ENCODE measurements at places on chromosomes 16 and 17.
A peak's percentile ranks its signal among the peaks of the same experiment; 100 is the strongest.

DNA sequence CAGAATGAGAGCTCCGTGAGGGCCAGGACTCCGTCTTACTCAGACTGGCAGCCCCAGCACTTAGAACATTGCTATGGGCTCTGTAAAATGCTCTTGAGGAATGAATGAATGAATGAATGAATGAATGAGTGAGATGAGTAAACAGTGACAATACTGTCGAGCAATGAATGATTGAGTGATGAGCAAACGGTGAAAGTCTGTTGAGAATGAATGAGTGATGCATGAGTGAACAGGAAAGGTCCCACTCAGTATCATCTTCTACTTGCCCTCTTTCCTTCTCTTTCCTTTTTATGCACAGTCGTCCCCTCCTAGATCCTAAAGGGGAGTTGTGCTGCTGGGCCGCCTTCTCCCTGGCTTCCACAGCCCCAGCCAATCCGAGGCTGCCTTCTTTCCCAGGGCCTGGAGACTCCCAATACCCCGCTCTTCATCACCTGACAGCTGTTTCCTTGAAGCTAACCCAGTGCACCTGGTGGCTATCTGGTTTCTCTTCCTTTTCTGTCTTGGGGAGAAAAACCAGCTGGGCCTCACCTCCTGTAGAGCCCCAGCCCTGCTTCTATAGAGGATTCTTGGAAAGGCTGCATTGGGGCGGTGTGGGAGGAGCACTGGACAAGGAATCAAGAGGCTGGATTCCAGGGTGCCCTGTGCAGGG lies 32.7 kb upstream of the CACNG1 start:
- DNase-seq: no peak

DNA sequence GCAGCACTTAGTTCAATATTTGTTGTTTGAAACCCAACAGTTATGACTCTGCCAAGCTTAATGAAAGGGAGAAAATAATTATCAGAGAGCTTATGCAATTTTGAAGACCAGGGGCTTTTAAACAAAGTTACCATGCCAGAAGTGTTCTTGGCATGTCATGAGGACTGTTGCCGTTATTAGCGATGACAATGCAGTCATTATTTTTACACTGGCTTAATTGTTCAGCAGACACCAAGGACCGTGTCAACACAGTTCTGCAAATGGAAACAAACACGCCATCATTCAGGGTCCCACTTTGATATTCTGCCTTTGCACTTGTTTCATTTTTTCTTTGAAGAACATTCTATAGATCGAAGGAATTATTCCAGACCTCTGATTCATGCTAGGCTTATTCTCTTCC lies 518.5 kb downstream of the CDH13 start:
- no peak for DNase-seq

DNA sequence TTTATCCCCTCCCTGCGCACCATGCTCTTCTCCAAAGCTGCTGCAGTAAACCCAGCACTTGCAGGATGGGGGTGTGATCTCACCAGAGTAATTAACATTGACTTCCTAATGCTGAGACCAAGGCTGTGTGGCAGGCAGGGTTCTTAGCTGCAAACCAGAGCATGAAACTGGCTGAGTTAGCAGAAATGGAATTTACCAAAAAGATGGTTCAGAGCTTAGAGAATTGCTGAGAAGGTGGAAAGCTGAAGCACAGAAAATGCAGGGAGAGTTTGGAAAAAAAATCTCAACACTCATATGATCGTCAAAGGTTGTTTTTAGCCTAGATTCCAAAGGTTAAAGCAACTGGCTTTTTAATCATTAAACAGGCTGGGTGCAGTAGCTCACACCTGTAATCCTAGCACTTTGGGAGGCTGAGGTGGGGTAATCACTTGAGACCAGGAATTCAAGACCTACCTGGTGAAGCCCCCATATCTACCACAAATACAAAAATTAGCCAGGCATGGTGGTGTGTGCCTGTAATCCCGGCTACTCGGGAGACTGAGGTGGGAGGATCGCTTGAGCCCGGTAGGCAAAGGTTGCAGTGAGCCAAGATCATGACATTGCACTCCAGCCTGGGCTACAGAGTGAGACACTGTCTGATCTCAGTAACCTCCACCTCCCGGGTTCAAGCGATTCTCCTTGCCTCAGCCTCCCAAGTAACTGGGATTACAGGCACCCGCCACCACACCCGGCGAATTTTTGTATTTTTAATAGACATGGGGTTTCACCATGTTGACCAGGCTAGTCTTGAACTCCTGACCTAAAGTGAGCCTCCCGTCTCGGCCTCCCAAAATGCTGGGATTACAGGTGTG lies 6.0 kb upstream of the TXNDC11 start:
- no peak for DNase-seq

GRCh38 chr16:88816736-88817535 lies 5.2 kb upstream of the APRT start:
- no peak for DNase-seq

- DNase-seq: no peak
Measured at GRCh38 chr16:76955629-76956028, 235.4 kb upstream of the MON1B start.

GRCh38 chr16:58499615-58500351 lies at the start of gene NDRG4:
NDRG4 (plus strand) TSS chr16:58500143; CDS start chr16:58500249, 106 bp downstream.
- peak; percentile 22 for DNase-seq

DNA sequence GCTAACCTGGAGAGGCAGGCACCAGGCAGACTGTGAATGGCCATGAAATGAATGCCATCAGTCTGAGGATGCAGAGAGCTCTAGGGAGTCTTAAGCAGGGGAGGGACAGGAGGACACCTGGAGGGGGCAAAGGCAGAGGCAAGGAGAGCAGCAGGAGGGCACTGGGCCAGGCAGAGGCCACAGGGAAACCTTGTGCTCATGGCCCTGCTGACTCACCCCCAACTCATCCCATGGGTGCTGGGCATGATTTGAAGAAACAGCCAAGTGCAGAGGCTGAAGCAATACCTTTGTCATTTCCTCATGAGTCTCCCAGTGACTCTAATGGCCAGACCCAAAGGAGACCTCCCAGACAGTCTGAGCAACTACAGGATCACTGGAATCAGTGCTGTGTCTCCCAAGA lies 141.4 kb downstream of the TMEM132E start:
- DNase-seq: no peak

DNA sequence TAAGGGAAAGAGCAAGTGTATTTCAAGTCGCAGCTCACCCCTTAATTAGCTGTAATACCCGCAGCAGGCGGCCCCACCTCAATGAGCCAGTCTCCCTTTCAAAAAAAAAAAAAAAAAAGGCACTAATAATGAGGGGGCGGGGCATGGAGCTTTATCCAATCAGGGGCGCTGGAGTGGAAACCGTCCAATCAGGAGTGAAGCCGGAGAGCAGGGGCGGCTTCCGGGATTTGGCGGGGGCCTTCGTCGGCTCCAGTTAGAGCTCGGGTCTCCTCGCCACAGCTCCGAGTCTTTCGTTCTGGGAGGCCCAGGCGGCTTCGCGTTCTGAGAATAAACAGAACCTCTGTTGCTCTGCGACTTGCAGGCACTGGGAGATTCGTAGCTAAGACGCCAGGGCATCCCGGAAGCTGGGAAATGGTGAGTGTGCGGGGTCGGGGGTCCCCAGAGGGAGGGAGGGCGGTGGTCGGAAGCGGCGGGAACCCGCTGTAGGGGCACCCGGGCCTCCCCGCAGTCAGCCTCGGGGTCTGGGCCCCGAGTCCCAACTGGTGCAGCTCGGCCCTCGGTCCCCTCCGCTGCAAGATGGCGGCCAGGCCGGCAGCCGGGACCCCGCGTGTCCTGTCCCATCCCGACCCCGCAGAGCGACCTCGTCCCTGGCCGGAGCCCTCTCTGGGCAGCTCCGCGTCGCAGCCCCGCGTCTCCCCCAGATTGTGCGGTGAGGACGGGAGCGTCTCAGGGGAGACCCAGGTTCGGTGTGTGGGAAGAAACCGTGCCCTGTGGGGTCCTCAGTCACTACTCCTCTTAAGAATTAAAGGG lies at the start of gene ZNF267:
Gene ZNF267 (plus strand): TSS at position 252 of the 810 bp plus-strand sequence. CDS start 160 bp downstream, at position 412.
- peak; percentile 92 for DNase-seq
